ENCODE measurements at places on chromosomes 3 and 15.
A peak's percentile ranks its signal among the peaks of the same experiment; 100 is the strongest.

DNA sequence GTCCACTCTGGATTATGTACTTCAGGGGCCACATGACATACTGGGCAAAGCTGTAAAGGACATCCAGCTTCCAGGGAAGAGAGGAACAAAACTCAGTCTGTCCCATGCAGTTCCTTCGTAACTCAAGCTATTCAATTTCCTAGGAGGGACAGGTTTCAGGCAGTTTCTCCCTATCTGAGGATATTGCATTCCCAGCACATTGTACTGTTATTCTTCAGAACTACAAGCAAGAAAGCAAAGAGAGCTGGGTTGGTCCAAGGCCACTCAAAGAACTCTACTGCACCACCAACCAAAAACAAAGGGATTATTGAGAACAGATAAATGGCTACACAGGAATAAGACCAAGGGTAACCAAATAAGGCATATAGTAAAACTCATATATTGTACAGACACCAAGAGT lies 117.6 kb upstream of the ARL6 start:
- DNase-seq, result no peak

- no peak for DNase-seq
Measured at GRCh38 chr15:39124553-39125171, 456.2 kb upstream of the THBS1 start.

DNA sequence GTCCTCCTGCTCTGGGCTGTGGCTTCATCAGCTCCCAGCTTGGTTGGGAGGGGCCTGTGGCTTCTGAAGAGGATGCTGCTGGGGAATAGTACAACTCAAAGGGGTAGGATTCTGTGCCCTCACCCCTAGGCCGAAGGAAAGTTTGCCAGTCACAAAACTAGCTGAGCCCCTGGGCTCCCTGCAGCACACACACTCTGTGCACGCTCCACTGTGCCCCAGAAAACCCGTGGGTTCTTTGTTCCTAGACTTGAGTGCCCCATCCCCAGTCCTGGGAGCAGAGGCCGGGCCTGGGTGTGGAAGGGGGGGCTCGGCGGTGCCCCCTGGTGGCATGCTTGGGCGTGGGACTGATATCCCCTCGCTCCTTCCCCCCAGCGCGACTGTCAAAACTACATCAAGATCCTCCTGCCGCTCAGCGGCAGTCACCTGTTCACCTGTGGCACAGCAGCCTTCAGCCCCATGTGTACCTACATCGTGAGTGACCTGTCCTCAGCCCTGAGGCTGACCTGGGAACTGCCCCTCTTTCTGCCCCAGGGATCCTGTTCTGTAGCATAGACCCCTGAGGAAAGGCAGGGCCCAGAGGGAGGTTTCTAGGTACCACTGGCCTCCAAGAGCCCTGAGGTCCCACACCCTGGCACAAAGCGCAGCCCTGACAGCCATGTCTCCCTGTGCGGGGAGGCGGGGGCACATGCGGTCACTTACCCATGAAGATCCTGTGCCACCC lies 14.2 kb downstream of the CIB1 start:
- peak; percentile 57 for DNase-seq

- peak; percentile 69 for DNase-seq
Measured at GRCh38 chr3:15797642-15798303, at the start of gene ANKRD28. TSS of gene ANKRD28 (minus strand) at chr3:15797979. CDS start at chr3:15796521, 1,458 bp downstream.

DNA sequence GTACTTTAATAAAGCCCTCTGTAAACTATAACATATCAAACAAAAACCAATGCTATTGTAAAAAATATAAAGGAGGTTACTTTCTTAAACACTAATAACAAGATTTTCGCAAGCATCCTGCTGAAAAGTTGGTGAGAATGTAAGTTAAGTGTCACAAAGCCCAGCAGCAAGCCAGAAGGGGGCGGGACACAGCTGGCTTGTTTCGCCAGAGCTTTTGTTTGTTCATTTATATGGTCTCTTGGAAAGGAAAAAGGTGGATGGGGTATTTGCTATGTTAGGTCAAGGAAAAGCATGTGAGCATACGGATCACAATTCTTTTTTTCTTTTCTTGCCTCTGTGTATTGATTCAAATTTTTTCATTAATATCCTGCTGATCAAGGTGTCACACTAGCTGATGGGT lies 59.9 kb downstream of the HACD2 start:
- DNase-seq, result no peak

DNA sequence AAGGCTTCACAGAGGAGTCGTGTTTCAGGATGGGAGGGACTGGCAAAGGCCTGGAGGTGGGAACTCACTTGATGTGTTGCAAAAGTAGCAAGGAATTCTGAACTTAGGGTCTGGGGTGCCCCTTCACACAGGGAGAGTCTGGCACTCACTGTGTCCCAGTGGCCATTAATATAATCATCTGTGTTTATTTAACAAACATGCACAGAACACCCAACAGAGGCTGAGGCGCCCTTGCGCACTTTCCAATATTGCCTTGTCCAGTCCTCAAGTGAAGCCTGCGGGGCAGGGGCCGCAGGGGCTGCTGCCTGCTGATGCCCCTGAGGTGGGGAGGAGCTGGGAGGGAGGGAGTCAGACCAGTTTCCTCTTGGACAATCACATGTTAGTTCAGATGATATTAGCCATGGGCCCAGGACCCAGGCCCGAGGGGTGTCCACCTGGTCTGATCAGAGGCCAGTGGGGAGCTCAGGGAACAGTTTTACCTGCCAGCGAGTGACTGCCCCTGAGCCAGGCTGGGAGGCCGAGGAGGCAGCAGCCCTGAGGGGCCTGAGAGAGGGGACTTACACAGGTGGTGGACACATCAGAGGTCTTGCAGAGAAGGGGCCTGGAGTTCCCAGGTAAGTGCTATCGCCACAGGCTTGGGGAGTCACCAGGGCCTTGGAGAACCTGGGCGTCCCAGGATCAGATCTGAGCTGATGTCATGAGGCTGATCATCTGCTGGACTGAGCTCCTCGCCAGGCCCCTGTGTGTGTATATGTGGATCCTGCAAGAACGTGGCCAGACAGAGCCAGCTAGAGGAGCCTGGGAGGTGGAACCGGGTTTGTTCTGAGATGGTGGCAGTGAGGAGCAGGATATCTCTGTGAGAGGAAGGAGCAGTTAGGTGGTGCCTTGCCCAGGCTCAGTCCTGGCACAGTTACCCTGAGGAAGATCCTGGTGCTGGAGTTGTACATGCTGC lies 13.8 kb upstream of the TXNRD3 start:
- no peak for DNase-seq

DNA sequence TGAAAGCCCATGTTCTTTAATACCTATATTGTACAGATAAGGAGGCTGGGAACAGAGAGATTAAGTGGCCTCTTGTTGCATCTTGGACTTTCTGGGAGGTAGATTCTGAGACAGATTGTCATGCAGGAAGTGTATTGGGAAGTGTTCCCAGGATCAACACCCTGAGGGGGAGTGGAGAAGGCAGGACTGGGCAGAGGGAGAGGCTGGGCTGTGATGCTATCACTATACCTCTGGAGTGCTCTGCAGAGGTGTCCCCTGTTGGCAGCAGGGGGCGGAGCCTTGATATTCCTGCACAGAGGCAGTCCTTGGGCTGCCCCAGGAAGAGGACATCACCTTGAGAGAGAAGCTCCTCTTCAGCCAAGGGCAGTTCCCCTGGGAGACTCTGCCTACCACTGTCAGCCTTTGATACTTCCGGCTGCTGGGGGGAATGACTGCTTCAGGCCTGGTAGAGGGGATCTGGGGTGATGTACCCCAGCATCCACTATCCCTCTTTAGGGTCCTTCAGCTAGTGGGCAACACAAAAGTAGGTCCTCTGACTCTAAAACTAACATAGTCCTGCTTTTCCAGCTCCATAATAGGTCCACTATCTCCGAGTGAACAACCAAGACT lies 97.4 kb upstream of the RNU6-1 start:
- no peak for DNase-seq

GRCh38 chr15:88489321-88489720 lies 21.8 kb downstream of the MRPS11 start:
- DNase-seq, result no peak

GRCh38 chr3:128107834-128108233 lies 15.8 kb downstream of the RUVBL1 start:
- no peak for DNase-seq

DNA sequence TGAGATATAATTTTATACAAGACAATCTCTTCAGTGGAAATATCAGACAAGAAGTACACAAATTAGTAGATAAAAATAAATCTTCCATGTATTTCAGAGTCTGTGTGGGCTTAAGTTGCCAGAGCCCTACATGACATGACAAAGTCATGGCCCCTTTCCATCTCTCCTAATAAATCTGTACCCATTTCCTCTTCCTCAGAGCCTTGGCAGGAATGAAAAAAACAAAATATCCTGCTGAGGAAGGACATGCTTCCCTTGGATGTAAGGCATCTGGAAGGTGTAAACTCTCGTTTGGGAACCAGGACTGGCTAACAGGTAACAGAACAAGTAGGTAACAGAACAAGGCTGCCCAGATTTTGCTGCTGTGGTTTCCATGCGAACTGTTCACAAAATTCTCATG lies 148.1 kb downstream of the SNRK start:
- no peak for DNase-seq

DNA sequence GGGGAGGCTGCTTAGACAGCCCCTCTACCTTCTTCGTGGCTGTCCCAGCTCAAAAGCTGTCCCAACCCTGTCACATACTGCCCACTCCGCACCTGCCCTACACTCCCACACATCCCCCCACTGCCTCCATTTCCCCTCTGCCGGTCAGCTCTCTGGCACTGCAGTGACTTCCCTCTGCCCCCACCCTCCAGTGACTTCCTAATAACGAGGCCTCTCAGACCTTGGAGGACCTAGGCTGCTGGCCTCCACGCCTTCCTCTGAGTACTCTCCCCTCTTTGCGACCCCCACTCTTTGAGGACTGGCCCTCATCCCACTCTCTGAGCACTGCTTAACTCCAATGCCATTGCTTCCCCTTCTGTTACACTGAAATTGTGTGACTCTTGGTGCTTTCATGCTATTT lies 45.3 kb downstream of the KY start:
- DNase-seq, result no peak

DNA sequence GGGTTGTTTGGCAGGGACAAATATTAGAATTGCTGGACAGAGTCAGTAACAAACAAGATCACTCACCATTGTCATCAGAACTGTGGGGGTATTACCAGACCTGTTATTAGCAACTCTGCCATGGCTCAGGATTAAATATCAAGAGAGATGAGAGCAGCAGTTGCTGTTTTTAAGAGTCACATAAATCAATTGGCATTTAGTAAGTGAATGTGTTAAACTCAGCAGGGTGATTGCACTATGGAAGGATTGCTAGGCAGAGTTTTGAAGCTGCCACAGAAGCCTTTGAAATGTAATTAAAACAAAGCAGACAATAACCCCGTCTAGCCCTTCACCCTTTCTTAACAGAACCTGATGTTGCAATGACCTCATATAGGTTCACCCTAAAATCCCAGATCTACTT lies 238.8 kb downstream of the GAP43 start:
- DNase-seq, result no peak

GRCh38 chr15:97729270-97729669 lies 231.2 kb upstream of the ARRDC4 start:
- DNase-seq, result no peak

DNA sequence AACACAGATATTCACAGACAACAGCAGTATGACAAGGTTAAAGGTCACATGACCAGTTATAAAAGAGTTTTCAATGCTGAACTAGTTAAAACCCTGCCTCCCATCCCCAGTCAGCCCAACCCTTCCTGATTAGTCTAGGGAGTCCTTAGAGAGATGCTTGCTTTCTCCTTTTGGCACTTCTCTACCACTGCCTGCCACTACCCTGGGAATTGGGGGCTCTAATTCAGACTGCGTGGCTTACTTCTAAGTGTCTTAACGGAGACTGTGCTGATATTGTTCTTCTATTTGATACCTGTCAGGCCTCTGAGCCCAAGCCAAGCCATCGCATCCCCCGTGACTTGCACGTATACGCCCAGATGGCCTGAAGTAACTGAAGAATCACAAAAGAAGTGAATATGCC lies 11.7 kb upstream of the TRA2B start:
- DNase-seq, result no peak

Measured in CD4-positive, alpha-beta T cell treated with Interleukin-17A for 1 hour (primary cell).